ENCODE measurements at places on chromosomes 1 and 21.
A peak's percentile ranks its signal among the peaks of the same experiment; 100 is the strongest.

DNA sequence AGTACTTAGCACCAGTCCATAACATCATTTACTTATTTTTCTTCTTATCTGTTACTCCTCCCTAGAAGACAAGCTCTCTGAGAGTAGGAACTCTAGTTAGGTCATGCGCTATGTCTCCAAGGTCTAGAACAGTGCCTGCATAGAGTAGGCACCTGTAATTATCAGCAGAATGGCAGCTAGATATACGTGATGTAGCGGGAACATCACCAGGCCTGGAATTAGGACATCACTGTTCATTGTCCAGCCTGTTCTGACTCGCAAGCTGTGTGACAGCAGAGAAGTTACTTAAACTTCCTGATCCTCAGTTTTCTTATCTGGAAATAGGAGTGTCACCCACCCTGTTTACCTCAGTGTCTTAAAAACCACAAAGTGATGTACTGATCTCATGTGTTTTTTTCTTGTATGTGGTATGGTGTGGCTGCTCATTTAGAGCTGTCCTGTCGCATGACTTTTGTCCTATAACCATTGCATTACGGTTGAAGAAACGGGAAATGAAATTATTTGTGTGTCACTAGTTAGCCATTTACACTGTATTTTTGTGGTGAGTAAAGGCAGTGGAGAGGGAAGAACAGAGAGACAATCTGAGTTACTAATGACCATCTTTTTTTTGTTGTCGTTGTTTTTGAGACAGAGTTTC is 37.1 kb upstream of the EXO1 start:
- no peak for DNase-seq

- no peak for DNase-seq
These were observed 75.7 kb upstream of the TNFSF18 start for GRCh38 chr1:173126421-173126820.

- DNase-seq = no peak
These were observed 178.4 kb downstream of the USP25 start for GRCh38 chr21:15908187-15908586.

DNA sequence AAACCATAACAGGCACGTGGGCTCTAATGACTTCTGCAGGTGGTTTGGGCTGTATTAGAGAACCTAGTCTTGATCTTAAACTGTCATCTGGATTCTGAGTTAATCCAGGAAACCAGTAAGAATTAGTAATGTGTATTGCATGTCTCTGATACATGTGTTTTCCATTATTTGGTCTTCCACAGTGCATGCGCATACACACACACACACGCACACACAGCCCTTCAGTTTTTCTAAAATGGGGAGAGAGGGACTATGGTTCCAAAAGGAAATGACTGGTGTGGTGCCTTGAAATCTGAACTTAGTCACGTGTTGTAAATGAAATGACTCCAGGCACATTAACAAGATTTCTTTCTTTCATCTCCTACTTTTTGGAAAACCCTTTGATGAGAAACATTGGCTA is 67.6 kb downstream of the OLFML2B start:
- no peak for DNase-seq

GRCh38 chr1:59596432-59596831 is 218.3 kb upstream of the HOOK1 start:
- DNase-seq = no peak

GRCh38 chr1:19472174-19472573 is 13.2 kb downstream of the CAPZB start:
- no peak for DNase-seq

- DNase-seq = no peak
These were observed 183.9 kb upstream of the NFIA start for GRCh38 chr1:60898413-60898812.

GRCh38 chr1:7198664-7199063 is 413.4 kb downstream of the CAMTA1 start:
- DNase-seq = no peak

GRCh38 chr1:161981735-161982506 is 41.7 kb downstream of the OLFML2B start:
- no peak for DNase-seq

- no peak for DNase-seq
These were observed 560 bp upstream of the CSDE1 start for GRCh38 chr1:114758256-114758832.

- no peak for DNase-seq
These were observed 72.8 kb downstream of the ATF6 start for GRCh38 chr1:161838885-161839284.

DNA sequence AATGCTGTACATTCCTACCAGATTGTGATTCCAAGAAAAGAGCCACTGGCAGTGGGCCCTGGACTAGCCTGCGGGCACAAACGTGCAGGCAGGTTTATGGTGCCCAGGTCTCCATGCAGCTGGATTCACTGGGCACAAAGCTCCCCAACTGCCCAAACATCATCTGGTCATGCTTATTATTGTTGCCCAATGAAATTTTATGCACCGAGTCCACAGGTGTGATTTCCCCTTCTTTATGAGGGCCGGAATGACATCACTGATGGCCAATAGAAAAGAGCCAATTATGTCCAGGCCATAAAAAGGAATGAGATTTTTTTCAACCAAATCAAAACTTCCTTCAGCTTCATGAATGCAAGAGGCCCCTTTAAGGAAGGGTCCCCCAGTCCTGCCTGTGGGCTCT is 66.2 kb downstream of the ERI3 start:
- no peak for DNase-seq

DNA sequence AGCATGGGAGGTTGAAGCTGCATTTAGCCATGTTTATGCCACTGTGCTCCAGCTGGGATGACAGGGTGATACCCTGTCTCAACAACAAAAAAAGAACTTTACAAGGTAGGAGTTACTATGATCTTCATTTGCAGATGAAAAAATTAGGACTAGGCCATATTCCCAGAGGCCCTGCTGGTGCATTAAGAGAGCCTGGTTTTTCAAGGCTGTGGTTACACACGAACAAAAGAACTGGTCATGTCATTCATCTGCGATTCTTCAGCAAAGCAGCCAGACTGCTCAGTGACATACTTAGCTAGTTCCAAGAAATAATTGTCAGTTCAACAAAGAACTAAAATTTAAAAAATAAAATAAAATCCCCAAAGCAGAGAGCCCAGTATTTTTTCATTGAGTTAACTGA is 66.1 kb upstream of the SLC22A15 start:
- DNase-seq = no peak

GRCh38 chr21:27505516-27505915 is 538.6 kb upstream of the ADAMTS5 start:
- no peak for DNase-seq

GRCh38 chr1:101388904-101389546 is 152.2 kb downstream of the S1PR1 start:
- DNase-seq = no peak

DNA sequence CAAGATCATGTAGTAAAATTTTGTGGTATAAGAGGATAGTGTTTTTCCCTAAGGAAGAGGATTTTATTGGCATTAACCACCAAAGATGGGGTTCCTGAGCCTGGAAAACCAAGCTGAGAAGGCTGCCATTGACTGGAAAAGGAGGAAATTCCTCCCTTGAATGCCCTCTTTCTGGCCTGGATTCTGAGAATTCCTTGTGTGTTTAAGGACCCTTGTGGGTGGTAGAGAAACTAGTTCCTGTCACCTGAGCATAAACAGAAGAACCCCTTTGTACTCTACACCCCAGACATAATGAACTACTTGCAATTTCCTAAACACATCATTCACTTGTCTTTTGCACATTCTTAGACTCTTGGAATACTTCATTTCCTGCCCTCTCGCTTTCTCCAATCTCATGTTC is 33.1 kb upstream of the CEP350 start:
- DNase-seq = no peak

- no peak for DNase-seq
These were observed 30.0 kb downstream of the C2CD2 start for GRCh38 chr21:41923631-41924367.

GRCh38 chr1:234722904-234723720 is 113.1 kb upstream of the IRF2BP2 start:
- peak; percentile 81 for DNase-seq

GRCh38 chr1:41238311-41238988 is 3.7 kb downstream of the SCMH1 start:
- peak; percentile 25 for DNase-seq

DNA sequence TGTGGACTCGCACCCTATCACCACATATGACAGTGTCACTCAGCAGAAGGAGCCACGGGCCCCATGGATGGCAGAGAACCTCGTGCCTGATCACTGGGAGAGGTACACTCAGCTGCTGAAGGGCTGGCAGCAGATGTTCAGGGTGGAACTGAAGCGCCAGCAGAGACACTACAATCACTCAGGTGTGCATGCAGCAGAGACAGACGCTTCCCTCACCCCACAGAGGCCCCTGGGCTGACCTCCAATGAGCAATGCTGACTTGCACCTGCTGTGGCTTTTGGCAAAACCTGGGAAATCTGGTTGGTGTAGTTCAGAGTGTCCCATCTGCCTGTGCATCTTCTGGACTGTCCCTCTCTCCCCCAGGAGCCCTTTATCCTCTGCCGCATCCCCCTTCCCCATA is 51.9 kb downstream of the KIAA1614 start:
- no peak for DNase-seq

DNA sequence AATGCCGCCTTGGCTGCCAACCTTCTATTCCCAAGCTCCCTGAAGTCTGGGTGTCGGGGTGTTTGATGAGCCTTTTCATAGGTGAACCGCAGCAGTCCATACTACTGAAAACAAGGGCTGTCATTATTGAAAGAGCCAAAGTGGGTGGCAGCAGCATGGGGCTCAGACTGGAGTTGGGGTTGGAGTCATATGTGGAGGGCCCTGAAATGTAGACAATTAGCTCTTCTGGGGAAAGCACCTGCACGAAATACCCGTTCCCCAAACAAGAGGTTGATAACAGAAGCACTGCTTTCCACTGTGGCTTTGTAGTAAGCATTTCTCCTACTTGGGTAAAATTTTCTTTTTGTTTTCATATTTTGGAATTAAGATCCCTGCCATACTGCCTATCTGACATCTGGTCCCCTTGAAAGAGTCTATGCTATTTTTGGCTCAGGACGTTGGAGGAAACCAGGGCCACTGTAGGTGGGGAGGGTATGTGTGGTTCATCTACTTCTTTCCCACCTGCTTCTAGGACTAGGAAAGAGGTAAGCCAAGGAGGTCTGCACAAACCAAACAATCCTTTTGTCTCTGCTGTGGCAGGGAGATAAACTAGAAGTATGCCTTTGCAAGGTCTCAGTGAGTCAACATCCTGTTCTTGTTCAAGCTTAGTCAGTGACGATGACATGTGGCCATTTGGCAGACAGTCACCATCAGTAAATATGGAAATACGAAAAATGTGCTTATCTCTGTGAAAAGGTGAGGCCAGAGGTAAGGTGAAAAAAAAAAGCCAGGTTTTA is 197.0 kb upstream of the UBE2U start:
- DNase-seq = no peak

DNA sequence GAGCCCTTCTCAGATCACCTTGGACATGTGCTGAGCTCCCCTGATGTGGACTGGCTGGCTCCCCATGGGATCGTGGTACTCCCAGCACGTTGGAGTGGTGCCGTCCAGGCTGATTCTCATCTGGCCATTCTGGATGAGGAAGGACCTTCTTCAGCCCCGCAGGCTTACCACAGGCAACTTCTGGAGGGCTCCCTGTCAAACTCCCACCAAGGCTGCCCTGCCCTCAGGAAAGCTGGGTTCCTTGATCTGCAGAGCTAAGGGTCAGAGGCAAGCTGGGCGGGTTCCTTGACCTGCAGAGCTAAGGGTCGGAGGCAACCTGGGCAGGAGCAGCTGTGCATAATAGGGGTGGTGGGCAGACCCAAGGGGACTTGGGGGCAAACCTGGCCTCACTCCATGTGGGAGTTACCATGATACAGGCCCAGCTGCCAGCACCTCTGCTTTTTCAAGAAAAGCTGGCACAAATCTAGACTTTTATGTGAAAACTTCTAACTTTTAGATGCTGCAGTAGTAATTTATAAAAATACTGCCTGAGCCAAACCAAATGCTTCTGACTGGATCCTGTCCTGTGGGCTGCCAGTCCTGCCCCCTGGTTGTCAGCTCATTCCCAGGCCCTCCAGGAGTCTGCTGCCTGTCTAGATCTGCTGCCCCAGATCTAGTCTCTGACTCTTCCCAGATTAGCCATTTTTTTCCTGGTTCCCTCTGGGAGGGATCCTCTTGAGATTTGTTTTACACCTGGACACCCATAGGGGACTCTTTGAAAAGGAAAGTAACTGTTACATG is 5.6 kb upstream of the THEM5 start:
- DNase-seq = no peak

- DNase-seq = no peak
These were observed 225.4 kb downstream of the HLX start for GRCh38 chr1:221104596-221104995.

GRCh38 chr1:17573518-17574041 is 34.1 kb downstream of the ARHGEF10L start:
- DNase-seq = no peak

GRCh38 chr1:86699186-86699585 is 5.2 kb upstream of the SH3GLB1 start:
- DNase-seq = no peak

DNA sequence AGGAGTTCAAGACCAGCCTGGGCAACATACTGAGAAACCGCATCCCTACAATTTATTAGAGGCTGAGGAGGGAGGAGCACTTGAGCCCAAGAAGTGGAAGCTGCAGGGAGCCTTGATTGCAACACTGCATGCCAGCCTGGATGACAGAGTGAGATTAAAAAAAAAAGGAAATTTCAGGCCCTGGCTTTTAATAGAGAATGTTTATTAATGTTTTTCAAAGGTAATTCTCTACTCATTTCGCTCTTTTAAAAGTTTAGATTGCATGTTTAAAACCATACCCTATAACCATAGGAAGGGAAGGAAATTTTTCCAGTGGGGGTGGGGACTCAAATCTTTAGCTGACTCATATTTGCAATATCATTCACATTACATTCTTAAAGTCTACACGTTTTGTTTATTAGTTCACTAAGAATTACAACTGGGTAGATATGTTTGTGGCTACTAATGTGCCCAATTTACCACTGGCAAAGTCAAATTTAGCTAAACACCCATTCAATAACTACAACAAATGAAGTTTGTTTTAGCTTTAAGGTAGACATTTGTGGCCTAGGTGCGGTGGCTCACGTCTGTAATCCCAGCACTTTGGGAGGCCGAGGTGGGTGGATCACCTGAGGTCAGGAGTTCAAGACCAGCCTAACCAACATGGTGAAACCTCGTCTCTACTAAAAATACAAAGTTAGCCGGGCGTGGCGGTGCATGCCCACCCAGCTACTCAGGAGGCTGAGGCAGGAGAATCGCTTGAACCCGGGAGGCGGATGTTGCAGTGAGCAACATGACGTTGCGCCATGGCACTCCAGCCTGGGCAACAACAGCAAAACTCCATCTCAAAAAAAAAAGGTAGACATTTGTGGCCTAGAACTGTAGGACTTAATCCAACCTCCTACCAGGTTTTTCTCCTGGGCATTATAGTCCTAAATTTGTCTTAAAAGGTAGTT is 5.0 kb downstream of the KDM5B start:
- DNase-seq = no peak

All from NCI-H2227 treated with DMSO at 0.1 percent for 48 hours (cell line).